Epithelial cell of umbilical artery (primary cell): ENCODE measurements at places on chromosomes 11 and 22. TPM values are rescaled to one million over a fixed set of nuclear protein-coding genes. Genes with fewer than 3 reads are reported as not detected.

LGALS12 gene
- total RNA-seq, result not detected in 2 replicates

MIOX gene
- not detected in 2 replicates for total RNA-seq

INPP5J gene
- total RNA-seq, result under 0.01 and 0.30 TPM in 2 replicates

RAB39A gene
- 0.15 TPM in 1 of 2 replicates, not detected in the other for total RNA-seq

UBQLN3 gene
- total RNA-seq, result not detected in 2 replicates

DERL3 gene
- 0.32 and 0.46 TPM in 2 replicates for total RNA-seq

ALX4 gene
- not detected in 2 replicates for total RNA-seq

SLC22A9 gene
- total RNA-seq, result not detected in 2 replicates

FZD4 gene
- 138 and 157 TPM in 2 replicates for total RNA-seq

ANKK1 gene
- total RNA-seq, result not detected in 2 replicates

RIMBP3C gene
- total RNA-seq, result under 0.01 TPM in 2 replicates

GDPD4 gene
- total RNA-seq, result not detected in 2 replicates

CRYAB gene
- total RNA-seq, result not detected in 2 replicates

SCO2 gene
- 2.9 and 4.9 TPM in 2 replicates for total RNA-seq

OR51B2 gene
- not detected in 2 replicates for total RNA-seq

MEI1 gene
- 1.1 and 1.3 TPM in 2 replicates for total RNA-seq

MAPK12 gene
- 50.7 and 59.1 TPM in 2 replicates for total RNA-seq

SLC5A12 gene
- not detected in 2 replicates for total RNA-seq

OR2AG1 gene
- total RNA-seq, result not detected in 2 replicates

DDTL gene
- total RNA-seq, result 0.65 TPM in 1 of 2 replicates, not detected in the other

DLG2 gene
- 0.32 and 0.91 TPM in 2 replicates for total RNA-seq

TRIM3 gene
- 15.6 and 18.8 TPM in 2 replicates for total RNA-seq

KIF18A gene
- total RNA-seq, result 12.0 and 17.9 TPM in 2 replicates

LMO2 gene
- 27.0 and 42.7 TPM in 2 replicates for total RNA-seq

DGAT2 gene
- total RNA-seq, result 1.2 and 1.3 TPM in 2 replicates

SLC22A6 gene
- total RNA-seq, result not detected in 2 replicates

PLAAT5 gene
- not detected in 2 replicates for total RNA-seq

TRPC6 gene
- under 0.01 TPM in 1 of 2 replicates, not detected in the other for total RNA-seq

OR6T1 gene
- total RNA-seq, result not detected in 2 replicates

LRRC55 gene
- total RNA-seq, result not detected in 2 replicates

CBLIF gene
- total RNA-seq, result not detected in 2 replicates

GUCY1A2 gene
- under 0.01 TPM in 2 replicates for total RNA-seq

NRXN2 gene
- total RNA-seq, result 1.1 TPM in 1 of 2 replicates, not detected in the other

VSIG10L2 gene
- total RNA-seq, result not detected in 2 replicates

OR8H3 gene
- not detected in 2 replicates for total RNA-seq

DDIAS gene
- 7.5 and 13.2 TPM in 2 replicates for total RNA-seq

FTH1 gene
- total RNA-seq, result 339 and 510 TPM in 2 replicates

SLC39A13 gene
- total RNA-seq, result 45.1 and 53.3 TPM in 2 replicates

FXYD6 gene
- total RNA-seq, result 0.32 TPM in 1 of 2 replicates, not detected in the other

KDM4E gene
- total RNA-seq, result not detected in 2 replicates

CAPN5 gene
- 8.1 TPM in 2 replicates for total RNA-seq

TOM1 gene
- total RNA-seq, result 13.6 and 20.1 TPM in 2 replicates
